ENCODE measurements at places on chromosomes 16 and 17.

- peak; percentile 47 for DNase-seq
Observed at GRCh38 chr16:84484579-84485254, 19.7 kb downstream of the MEAK7 start.

DNA sequence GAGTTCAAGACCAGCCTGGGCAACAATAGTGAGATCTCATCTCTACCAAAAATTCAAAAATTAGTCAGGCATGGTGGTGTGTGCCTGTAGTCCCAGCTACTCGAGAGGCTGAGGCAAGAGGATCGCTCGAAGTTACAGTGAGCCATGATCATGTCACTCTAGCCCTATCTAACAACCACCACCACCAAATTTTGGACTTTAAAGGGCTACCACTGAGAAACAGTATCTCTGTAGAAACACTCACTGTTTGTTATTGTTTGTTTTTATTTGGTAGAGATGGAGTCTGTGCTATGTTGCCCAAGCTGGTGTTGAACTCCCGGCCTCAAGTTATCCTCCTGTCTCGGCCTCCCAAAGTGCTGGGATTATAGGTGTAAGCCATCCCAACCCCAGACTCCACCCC, 1.3 kb upstream of the UBALD2 start:
- DNase-seq = no peak

DNA sequence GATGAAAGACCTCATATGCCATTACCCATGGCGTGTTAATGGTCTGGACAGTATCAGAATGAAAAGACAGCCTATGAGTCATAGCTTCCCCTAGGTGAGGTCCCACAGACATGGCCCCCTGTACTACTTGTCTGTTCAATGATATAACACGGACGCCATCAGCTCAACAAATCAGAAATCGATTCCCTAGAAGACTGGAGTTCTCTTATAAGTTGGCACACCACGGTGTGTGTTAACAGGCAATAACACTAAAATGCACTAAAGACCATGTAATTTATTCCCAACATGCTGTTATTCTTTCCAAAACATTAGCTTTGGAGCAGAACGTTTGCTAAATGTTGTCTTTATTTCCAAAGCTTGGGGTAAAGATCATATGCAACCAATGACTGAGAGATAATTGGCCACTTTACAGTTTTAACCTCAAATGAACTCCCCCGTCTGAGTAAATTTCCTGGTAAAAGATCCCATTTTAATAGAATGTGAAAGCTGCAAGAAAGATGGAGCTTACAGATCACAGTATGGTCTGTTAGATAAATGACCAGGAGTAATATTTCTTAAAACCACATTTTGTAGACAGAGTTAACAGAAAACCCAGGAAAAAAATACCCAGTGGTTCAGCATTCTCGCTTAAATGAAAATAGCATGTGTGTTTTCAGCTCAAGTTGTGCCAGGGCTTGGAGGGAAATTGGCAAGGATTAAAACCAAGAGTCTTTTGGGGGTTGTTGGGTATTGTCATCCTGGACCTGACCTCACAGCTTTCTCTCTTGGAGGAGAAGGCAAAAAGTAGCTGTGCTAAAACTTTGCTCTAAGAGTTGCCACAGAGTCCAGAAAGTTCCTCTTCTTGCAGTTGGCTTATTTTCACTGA, 65.9 kb downstream of the PCTP start:
- no peak for DNase-seq

DNA sequence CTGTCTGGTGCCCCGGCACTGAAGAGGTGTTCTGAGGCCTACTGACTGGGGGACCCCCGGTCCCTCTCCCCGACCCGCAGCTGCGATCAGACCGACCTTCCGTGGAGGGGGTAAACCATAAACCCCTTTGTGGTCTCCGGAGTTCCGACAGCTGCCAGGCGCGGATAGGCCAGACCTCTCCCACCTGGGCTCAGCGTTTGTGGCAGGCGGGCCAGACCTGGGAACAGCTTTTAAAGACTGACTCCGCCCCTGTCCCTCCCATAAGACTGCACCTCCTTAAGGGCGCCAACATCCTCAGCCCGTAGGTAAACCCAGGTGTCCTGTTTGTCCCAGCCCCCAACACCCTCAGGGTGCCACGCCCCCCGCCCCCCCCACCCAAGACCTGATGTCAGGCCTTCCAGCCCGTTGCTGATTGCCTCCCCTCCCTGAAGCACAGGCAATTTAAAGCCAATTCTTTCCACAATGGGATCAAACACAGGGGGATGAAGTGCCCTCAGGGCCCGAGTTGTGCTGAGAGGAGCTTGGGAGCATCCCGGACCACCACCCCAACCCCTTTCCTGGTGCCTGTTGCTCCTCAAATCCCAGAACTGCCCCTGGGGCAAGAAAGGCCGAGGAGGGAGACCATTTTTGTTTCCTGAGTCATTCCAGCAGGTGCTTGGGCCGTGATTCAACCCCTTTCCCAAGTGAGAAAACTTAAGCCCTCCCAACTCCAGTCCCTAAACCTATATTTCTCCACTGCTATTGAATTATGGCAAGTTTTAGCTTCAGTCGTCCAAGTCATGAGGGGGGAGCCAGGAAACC, at the start of gene SOX15:
TSS of gene SOX15 (minus strand) at position 204 of the 801 bp plus-strand sequence. CDS start 418 bp downstream, outside the sequence.
- DNase-seq = peak; percentile 57

- DNase-seq = no peak
Observed at GRCh38 chr16:10868596-10869469, 8.2 kb upstream of the CIITA start.

DNA sequence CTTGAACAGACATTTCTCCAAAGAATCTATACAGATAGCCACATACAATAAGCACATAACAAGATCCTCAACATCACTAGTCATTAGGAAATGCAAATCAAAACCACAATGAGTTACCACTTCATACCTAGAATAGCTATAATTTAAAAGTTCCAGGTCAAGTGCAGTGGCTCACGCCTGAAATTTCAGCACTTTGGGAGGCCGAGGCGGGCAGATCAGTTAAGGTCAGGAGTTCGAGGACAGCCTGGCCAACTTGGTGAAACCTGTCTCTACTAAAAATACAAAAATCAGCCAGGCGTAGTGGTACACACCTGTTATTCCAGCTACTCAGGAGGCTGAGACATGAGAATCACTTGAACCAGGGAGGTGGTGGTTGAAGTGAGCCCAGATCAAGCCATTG, 19.9 kb downstream of the RANBP10 start:
- no peak for DNase-seq

- DNase-seq = no peak
Observed at GRCh38 chr17:12287953-12288352, 267.3 kb downstream of the MAP2K4 start.

GRCh38 chr16:79130616-79131015, 469.9 kb downstream of the MAF start:
- no peak for DNase-seq

GRCh38 chr16:29989111-29989858, 6.1 kb downstream of the HIRIP3 start:
- DNase-seq = peak; percentile 91

DNA sequence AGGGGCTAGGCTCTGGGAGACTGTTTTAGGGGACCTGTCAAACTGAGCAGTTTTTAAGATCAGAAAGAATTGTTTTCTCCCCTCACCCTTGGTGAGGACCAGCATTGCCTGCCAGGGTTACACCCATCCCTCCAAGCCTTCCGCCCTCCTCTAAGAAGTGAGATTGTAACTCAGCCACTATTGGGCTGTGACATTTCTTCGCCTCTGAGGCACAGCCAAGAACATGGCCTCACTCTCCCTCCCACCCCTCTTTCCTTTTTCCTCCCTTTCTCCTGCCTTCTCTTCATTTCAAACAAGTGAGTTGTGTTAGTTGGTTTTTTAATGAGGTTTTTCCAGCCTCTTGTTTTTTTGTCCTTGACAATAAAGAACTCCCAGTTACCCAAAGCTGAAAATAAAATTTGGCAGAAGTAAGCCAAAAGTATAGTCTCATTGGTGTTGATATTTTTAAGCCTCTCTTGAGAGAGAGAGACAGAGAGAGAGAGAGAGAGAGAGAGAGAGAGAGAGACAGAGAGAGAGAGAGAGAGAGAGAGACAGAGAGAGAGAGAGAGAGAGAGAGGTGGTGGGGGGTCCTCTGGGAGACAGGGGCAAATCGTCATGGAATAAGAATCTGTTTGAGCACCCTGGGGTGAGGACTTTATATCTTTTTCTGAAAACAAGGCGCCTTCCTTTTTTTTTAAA, 77.2 kb upstream of the TBX2 start:
- no peak for DNase-seq

GRCh38 chr16:81539009-81539758, 94.6 kb downstream of the CMIP start:
- no peak for DNase-seq

- DNase-seq = no peak
Observed at GRCh38 chr16:65476448-65476955, 354.6 kb upstream of the CDH11 start.

- DNase-seq = peak; percentile 16
Observed at GRCh38 chr16:77434530-77435271, at the start of gene ADAMTS18. Gene ADAMTS18 (minus strand): TSS chr16:77435034. CDS start chr16:77434695, 339 bp downstream.

DNA sequence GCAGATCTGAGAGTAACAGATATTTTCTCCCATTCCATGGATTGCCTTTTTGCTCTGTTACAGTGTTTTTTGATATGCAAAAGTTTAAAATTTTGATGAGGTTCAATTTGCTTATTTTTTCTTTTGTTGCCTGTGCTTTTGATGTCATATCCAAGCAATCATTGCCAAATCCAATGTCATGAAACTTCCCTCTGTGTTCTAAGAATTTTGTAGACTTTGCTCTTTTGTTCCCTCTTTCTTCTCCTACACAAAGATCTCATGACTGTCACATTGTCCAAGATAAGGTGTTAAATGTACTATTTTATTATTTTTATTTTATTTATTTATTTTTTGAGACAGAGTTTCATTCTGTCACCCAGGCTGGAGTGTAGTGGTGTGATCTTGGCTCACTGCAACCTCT, 18.9 kb upstream of the KCNH6 start:
- DNase-seq = no peak

GRCh38 chr17:67639555-67639954, 78.2 kb upstream of the NOL11 start:
- DNase-seq = no peak

DNA sequence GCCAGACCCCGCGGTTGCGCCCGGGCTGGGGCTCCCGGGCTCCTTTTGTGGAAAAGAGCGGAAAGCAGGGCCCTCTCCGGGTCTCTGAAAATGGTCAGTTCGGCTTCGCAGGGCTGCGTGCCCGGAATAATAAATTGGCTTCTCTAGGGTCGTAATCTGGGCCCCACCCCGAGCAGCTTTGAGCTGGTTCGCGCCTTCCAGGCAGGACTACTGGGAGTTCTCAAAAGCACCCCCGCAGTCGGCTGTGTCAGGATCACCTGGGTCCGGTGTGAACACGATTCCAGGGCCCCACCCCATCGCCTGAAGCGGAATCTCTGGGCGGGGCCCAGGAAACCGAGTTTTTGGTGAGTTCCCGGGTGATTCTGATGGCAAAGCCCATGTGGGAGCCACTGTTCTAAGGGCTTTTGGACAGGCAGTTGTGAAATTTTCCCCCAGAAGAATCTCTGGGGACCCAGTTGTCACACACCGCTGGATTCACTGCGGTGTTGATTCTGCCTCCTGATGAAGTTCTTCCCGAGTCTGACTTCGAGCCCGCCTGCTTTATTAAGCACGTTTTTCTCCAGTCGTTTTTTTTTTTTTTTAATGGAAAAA, 77.0 kb downstream of the MRC2 start:
- DNase-seq = peak; percentile 66
